NCI-H69 (cell line): ENCODE measurements at places on chromosomes 2 and 18.

DNA sequence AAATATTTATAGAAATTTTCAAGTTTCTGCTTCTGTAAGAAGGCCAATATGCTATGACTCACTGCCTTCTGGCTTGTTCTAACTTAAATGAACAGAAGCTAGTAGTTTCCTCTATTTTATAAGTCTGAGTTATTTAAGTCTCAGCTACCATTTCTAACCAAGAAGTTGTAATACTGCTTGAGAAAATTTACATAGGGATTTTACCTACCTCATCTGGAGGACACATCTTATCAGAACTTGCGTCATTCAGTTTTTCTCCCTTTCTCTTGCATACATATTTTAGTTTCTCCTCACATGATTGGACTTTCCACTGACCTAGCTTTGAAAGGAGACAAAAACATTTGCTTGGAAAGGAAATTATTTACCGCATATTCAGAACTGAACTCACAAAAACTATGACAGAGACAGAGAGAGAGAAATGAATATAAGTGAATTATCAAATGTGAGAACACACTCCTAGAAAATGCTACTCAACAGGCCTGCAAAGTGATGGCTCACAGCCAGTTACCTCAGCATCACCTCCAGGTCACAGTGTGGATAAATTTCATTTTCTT is 81.1 kb upstream of the CD302 start:
- no peak for DNase-seq

DNA sequence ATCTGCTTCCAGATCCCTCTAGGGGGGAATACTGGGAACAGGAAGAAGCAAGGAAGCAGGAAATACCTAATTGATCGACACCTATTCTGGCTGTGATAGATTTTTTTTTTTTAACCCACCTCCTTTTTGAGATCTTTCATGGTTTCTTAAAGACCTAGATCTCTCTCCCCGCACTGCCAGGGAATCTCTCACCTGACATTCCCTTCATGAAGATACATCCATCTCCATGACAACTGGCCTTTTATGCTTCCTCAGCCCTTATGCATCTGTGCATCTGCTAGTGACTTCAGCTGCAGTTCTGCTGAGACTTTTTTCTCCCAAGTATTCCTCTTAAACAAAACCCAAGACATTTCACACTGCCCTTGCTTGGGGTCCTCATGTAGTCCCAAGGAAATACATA is 21.1 kb upstream of the CPO start:
- DNase-seq = no peak

- DNase-seq = no peak
These were observed 37.4 kb downstream of the KIAA2012 start for GRCh38 chr2:202110491-202110890.

DNA sequence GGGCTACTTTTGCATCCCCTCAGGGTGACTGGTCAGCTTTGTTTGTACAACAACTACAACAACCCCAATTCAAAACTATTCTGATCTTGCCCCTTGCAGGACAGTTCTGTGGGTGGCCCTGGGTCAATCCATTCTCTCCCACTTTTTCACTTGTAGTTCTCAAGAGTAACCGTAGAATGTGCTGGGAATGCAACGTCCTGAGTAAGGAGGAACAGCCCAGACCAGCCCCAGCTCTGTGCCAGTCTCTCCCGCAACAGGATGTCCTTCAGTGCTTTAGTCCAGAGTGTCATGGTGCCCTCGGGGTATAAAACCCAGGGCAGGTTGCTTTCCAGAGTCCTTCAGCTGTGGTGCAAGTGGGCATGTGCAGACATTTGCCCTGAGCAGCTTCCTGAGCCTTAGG is 22.1 kb upstream of the TEX51 start:
- DNase-seq = no peak

- peak; percentile 42 for DNase-seq
These were observed 173.6 kb downstream of the ADCYAP1 start for GRCh38 chr18:1078301-1078700.

DNA sequence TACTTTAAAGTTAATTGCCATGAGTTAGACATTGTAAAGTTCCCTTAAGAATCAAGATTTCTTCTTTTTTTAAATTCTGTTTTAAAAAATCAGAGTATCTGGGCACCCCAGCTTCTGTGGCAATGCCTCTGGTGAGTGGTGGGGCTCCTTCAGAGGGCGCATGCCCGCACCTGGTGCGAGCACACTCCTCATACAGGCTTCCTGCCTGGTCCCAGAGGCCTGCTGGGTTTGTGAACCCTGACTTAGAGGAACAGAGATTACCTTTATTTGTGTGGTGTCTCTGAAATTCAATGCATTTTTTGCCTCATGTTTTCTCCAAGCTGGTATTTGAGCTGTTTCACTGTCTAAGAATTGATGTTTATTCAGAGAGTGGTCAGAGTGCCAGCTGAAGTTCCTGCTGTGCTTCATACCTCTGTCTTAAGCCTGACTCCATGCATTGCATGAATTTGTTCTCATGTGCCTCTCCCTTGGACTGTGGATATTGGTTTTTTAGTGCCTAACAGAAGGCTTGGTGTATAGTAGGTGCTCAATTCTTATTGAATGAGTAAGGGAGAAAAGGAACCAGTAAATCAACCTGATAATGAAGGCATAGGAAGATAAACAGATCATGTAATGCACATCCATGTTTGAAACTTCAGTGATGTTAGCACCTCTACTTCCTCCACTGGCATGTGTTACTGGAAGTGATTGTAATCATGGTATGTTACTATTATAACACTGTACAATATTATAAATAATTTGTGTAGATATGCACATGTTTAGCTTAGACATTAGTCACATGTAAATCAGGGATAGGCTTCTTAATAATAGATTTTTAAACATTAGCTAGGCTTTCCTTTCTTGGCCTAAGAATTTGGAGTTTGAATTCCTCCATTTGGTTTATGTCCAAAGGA is 29.0 kb downstream of the PHLPP1 start:
- peak; percentile 50 for DNase-seq

DNA sequence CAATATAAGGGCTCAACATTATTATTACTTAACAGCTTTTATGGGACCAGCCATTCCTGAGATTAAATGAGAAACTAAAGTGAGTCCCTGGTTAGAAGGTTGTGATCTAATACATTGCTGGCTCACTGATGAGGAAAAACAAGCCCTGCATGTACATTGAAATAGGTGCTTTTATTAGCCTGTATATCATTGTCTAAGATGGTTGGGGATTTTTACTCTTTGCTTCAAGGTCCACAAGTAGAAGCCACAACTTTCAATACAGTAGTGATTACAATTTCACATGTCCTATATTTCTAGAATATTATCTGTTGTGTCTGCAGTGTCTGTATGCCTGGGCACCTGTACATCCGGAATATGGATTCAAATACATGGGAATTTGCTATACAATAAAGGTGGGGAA is 104.1 kb upstream of the FZD5 start:
- DNase-seq = no peak

- no peak for DNase-seq
These were observed 25.8 kb downstream of the CASP10 start for GRCh38 chr2:201208563-201209252.

- DNase-seq = no peak
These were observed 103.7 kb downstream of the EPB41L3 start for GRCh38 chr18:5439986-5440696.

- DNase-seq = no peak
These were observed 3.2 kb downstream of the NDUFB3 start for GRCh38 chr2:201074996-201075395.

DNA sequence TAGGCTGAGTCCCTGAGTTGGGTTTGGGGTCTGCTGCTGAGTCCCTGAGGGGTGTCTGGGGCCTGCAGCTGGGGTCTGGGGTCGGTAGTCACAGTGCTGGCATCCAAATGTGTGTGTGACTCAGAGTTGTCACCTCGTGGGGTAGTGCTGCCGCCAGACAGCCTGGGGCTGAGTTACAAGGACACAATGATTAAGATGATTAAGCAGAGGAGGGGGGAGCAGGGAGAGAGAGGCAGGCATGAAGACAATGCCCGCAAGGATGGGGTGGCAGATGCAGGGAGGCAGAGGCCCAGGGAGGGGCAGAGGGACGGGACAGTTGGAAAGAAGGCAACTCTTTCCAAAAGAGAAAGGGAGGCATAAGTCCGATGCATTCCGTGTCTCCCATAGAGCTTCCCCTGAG is 120.2 kb downstream of the CELF4 start:
- peak; percentile 87 for DNase-seq

GRCh38 chr18:7164323-7165004 is 46.9 kb upstream of the LAMA1 start:
- DNase-seq = peak; percentile 40

DNA sequence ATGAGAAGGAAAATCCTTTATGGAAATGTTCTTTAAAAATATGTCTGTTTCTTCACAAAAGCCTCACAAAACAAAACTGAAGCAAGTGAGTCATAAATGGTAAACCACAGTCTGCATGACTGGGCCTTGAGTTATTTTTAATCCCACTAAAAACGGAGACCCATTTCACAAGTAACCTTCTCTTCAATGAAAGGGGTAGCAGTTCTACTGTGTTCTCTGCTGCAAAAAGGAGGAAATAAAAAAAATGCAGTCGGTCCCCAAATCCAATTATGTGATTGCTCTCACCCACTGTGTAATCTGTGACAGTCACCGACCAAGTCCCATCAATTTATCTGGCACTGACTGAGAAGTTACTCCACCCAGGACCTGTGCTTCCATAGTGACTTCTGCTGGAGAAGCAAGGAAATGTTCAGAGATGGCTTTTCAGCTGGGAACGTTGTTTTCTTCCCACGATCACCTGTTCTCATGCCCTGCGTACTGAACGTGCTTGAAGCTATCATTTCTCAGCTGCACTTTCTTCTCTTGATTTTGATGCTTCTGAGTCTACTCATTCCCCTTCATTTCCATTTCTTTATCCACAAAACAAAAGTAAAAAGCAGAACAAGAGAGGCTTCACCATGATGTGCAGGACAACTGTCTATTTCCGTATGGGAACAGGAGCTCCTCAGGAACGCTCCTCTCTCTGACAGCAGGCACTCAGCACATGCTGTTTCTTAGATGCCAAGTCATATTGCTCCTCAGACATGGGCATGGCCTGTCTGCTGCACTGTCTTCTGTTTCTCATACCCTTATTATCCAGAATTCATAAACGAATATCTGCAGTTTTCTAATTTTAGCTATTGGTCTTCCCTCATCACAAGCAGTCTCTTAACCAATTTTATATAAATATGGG is 80.0 kb upstream of the TMEM200C start:
- DNase-seq = no peak

- DNase-seq = no peak
These were observed 922 bp downstream of the HS1BP3 start for GRCh38 chr2:20649976-20650375.

- peak; percentile 66 for DNase-seq
These were observed 18.6 kb upstream of the REG3A start for GRCh38 chr2:79178076-79178674.

DNA sequence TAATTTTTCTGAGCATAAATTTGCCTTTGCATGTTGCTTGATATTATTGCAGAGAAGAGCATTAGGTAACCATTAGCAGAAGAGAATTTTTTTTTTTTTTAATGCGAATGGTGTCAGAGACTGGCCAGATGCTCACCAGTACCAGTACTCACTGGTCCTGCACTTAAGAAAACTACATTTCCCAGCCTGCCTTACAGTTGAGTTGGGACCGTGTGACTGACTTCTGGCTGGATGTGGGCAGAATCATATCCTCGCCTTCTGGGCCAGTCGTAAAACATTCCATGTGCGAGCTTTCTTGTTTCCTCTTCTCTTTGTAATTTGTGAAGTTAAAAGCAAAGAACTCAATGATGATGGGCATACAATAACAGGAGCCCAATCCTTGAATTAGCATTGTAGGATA is 132.4 kb downstream of the LRRC30 start:
- DNase-seq = no peak

GRCh38 chr2:207897541-207898353 is 127.6 kb downstream of the PLEKHM3 start:
- no peak for DNase-seq

DNA sequence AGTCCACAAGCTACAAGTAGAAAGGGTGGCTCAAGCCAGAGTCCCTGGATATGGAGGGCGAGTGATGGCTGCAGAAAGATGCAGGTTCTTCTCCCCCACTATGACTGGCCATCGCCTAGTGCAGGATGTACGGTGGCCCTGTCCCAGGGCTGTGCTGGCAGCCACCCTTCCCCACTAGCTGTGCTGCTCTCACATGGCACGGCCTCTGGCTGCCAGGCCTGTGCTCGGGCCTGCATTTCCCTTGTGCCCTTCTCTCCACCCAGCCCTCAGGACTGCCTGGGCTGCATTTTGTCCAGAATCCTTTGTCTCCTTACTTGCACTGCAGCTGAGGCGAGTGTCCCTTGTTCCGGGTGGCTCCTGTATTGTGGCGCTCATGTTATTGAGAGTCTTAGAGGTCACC is 1.6 kb upstream of the RAMP1 start:
- DNase-seq = no peak

DNA sequence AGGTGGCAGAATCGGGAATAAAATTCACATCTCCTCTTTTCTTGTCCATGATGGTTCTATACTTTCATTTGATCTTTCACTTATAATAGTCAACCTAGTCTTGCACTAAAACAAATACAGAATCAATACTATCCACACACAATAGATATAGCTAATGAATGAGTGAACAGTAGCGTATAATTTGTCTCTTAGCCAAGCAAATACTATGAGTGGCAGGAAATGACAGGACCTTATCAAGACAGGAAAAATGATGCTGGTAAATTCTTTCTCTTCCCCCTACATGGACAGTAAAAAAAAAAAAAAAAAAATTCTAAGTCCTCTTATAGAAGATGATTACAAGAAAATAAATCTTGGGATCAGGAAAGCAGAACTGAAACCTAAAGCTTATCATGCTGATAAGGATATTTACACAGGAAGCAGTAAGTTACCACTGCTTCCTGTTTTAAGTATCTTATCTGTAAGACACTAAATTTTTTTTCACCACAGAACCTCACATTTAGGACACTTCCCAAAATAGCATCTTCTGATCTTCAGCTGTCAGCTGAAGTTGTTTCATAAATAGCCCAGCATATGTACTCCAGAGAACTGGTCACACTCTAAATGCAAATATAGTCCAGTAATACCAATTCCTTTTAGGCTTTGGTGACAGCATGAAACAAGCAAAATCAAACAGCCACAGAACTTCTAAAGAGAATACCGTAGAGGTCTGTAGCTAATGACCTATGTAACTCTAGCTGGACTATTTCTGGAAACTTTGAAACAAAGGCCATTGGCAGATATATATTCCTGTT is 27.0 kb downstream of the IRS1 start:
- peak; percentile 9 for DNase-seq

GRCh38 chr2:56018267-56018666 is 94.7 kb upstream of the EFEMP1 start:
- DNase-seq = peak; percentile 97

GRCh38 chr2:16281451-16282335 is 341.3 kb downstream of the MYCN start:
- DNase-seq = peak; percentile 0

DNA sequence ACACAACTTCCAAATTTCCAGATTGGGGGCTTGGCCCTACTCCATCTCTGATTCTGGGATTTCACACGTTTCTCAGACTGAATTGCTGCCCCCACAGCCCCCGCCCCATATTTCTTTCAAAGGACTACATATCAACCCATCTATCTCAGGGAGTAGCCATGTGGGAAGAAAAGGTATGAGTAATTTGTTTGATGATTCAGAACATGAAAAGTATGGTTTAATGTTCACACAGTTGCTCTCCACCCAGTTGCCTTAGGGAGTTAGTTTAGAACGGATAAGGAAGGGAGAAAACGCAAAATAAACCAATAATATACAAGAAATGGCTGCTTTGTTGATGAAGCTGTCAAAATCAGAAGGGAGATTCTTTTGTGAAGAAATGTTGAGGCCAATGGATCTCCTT is 145.1 kb downstream of the PIEZO2 start:
- no peak for DNase-seq

GRCh38 chr2:150484006-150484405 is 3.5 kb downstream of the RND3 start:
- peak; percentile 5 for DNase-seq
